ENCODE measurements at places on chromosomes 3 and 15.
A peak's percentile ranks its signal among the peaks of the same experiment; 100 is the strongest.

- no peak for DNase-seq
Measured at GRCh38 chr3:71578054-71578751, 5.3 kb downstream of the FOXP1 start.

DNA sequence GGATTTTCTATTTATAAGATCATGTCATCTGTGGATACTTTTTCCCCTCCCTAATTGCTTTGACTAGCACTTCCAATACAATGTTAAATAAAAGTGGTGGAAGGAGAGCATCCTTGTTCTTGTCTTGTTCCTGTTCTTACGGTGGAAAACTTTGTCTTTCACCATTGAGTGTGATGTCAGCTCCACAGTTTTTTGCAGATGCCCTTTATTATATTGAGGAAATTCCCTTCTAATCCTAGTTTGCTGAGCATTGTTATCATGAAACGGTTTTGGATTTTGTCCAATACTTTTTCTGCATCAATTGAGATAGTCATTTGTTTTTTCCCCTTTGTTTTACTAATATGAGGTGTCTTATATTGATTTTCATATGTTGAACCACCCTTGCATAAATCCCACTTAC, 19.9 kb upstream of the IL20RB start:
- DNase-seq: no peak

GRCh38 chr3:117922039-117922438, 1112.6 kb downstream of the IGSF11 start:
- no peak for DNase-seq

DNA sequence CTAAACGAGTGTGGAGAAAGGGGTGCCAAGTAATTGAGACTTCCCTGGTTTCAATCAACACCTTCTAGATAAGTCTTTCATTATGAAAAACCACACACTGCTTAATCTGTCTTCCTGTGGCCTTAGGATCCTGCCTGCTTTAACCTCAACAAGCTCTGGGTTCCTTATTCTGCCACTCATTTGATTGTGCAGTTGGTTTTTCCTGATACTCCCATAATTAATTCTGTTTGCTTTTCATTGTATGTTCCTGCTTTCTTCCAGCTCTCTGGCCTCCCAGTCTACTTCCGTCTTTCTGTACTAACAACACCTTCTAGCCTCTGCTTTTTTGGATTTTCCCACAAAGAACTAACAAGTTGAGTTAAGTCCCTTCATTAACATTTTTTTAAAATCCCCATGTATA, 20.2 kb upstream of the GCNT3 start:
- DNase-seq: no peak

DNA sequence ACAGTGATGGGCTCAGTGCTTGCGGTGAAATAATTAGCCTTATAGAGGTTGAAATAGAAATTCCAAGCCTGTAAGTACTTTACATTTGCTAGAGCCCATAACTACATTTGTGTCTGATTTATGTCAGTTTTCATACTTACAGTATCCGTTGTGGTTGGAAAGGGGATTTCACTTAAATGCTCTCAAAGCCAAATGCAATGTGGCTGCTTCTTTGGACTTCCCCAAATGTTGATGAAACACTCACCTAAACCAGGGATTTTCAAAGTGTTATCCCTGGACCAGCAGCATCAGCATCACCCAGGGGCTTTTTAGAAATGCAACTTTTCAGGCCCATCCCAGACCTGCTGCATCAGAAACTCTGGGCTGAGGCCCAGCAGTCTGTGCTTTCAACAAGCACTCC, 378.7 kb downstream of the MCTP2 start:
- no peak for DNase-seq

DNA sequence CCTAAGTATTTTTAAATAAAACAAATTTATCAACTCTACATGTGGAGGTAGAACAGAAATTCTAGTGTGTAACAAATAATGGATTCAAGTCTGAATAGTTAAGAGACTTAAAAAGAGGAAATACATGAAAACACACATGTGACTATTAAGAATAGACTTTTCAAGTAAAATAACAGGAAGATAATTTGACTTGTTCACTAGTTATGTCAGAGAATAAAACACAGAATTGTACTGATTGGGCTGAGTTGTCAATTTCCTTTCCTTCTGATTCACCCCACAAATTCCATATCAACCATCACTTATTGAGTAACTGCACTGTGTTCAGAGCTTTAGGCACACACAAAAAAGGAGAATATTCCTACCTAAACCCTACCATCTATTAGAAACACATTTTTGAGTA, 557.2 kb downstream of the TUSC7 start:
- no peak for DNase-seq

DNA sequence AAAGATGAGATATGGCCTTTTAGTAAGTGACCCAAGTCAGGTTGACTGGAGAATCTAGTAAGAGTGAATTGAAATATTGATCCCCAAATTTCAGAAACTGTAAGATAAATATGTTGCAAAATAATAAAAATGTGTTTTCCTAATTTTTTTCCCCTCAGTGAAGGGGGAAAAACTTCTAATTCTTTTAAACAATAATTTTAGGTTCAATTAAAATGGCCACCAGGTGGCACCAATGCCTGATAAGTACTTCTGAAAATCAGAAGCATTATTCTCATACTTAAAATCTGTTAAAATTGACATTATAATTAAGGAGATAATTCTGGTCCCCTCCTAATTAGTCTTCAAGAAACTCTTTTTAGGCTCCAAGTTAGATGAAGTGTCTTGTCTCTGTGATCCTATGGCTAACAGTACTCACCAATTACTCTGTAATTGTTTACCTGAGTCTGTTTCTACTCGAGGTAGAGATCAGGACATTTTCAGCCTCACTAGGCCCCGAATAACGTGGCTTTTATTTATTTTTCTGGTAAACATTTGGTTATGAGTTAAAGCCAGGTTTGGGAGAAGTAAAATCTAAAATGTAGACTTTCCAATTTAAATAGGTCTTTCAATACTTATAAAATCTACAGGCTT, 52.6 kb downstream of the NMD3 start:
- DNase-seq: no peak

DNA sequence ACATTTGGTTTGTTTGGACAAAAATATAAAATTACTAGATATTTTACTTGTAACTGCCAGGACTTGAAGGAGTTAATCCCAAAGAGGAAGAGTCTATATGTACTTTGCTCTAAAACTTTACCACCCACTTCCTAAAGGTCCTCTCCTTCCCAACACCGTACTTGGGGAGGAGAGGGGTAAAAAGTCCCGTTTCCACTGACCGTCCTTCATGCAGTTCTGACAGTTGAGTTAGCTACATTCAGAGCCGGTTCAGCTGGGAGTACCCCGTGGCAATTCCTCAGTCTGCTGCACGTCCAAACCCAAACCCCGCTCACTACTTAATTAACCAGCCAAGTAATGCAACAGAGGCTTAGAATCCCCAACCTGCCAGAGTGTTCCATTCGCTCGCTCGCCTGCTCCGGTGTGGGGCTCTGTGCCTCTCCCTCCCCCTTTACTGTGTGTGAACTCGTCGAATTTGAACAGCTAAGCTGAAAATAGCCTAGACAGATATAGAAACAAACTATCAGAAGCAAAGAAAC, 519.7 kb downstream of the FOXP1 start:
- no peak for DNase-seq

- DNase-seq: no peak
Measured at GRCh38 chr15:39388118-39388517, 192.8 kb upstream of the THBS1 start.

DNA sequence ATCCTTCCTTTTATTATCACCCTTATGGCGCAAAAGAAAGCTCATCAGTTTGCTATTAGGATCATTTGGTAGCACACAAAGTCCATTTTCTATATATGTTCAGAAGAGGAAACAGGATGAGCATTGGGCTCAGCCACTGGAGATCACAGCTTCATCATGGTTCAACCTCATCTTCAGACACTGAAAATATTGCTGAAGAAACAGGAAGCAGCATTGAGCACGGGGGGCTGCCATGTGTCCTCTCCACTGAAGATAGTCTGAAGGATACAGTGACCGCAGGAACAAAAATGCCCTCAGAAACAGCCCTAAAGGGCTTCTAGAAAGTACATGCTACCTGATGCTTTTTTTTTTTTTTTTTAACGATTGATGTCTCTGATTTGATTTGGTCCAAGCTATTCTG, 835.3 kb upstream of the CFAP20DC start:
- DNase-seq: no peak

DNA sequence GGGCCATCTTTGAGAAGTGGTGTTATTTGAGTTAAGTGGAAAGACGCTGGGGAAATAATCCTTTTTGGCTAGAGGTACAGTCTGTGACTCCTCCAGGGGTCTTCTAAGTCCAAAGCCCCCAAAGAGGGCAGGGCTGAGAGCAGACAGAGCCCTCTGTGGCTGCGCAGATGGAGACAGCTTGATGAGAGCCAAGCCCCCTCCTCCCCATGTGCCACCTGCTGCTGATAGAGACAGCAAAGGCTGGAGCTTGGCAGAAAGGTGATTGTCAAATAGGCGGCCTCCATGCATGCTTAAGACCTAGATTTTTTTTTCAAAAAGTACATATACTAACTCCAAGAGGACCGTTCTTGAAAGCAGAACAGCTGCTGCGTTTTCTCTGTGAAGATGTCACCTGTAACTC, 72.4 kb downstream of the CRYGS start:
- DNase-seq: no peak

DNA sequence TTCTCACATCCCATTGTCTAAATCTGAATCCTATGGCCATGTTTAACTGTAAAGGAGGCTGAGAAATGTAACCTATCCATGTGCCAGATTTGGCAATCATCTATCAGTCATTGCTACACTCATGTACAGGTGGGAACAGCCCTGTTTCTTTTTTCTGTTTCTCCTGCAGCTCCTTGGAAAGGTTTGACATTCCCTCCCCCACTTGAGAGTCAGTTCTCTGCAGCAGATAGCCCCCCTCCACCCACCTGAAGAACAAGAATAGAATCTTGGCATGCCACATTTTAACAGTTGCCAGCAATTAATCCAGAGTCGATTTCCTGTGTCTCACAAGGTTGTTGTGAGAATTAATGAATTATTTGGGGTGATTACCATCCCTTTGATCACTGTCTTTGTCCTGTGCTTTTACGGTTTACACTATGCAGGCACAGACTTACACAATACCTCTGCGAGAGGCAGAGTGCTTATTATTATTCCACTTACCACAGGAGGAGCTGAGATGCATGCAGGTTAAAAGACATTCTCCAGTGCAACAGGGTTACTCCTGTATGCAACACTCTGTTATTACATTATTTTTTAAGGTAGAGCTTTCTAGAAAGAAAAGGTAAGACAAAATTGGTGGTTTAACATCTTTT, 351.0 kb upstream of the THRB start:
- DNase-seq: no peak

- DNase-seq: no peak
Measured at GRCh38 chr15:36136049-36136448, 443.4 kb upstream of the CDIN1 start.

DNA sequence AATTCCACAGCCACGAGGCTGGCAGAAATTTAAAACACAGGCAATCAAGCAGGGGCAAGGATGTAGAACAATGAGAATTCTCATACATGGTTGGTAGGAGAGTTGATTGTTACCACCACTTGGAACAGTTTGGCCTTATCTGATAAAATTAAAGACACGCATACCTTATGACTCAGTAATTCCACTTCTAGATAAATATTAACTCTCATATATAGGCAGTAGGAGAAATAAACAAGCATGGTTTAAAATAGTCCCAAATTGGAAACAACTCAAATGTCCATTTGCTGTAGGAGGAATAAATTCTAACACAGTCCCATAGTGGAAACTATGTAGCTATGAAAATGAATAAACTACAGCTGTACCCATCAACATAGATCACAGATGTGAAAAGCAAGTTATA, 42.3 kb upstream of the USP3 start:
- DNase-seq: no peak

GRCh38 chr15:20349774-20350498, 191.7 kb downstream of the GOLGA6L6 start:
- DNase-seq: no peak

GRCh38 chr15:69358850-69359249, 55.3 kb upstream of the KIF23 start:
- no peak for DNase-seq

- no peak for DNase-seq
Measured at GRCh38 chr3:191094057-191094845, 104.8 kb upstream of the OSTN start.

DNA sequence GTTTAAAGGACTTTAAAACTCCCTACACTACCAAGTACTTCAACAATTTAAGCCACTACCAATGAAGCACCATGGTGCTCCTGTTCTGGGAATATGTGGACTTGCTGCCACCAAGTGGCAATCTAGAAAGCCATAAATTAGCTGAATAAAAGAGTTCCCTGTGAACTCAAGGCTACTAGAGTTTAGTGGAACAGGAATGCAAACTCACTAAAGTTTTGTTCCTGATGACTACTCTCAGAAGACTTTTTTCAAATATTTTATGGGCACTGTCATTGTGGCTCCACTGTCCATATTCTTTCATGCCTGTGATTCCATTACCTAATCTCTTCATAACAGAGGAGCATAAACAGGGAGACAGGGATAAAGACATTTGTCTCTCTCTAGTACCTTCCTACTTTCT, 63.9 kb downstream of the TMCC1 start:
- peak; percentile 51 for DNase-seq

DNA sequence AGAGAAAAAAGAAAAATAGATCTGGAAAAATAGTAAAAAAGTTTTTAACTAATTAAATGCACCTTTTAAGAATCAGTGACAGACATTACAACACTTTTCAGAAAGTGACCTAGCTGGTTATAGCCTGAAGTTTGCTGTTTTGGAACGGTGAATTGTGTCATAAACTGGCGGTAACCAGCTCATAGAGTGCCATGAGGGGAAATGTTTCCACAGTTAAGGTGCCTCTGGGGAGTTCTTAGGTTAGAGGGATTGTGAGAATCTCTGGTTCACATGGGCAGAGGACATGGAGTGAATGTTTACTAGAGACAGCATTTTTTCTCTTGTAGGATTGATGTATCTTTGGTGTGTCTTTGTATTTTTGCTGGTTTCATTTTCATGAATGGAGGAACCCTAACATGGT, 2.8 kb downstream of the TBC1D23 start:
- peak; percentile 11 for DNase-seq

GRCh38 chr15:98382139-98382538, 266.2 kb upstream of the IGF1R start:
- DNase-seq: no peak

DNA sequence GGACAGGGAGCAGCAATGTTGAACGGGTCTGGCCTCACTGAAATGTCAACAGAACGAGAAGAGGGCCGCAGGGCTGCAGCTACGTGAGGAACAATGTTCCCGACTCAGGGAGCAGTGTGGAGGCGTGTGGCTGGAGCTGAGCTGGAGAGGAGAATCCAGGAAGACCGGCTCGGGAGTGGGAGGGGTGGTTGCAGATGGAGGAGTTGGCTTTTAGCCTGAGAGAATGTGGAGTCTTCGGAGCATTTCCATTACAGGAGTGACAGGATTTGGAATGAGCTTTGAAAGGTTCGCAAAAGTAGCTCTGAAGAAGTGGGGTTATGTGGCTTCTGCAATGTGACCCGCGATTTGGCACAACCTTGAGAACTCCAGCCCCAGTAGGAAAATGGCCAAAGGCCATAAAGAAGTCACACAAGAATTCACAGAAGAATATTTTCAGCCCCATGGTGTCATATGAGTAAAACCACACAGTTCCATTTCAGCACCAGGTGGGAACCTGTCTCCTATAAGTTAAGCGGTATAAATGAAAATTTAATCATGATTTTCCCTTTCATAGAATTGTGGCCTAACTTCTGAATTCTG, 78.8 kb upstream of the NSMCE3 start:
- no peak for DNase-seq

GRCh38 chr3:196691386-196691785, 20.7 kb downstream of the CEP19 start:
- DNase-seq: no peak

Measured in GF-D8 (cell line).